ENCODE measurements at places on chromosomes 12 and 14.
A peak's percentile ranks its signal among the peaks of the same experiment; 100 is the strongest.

GRCh38 chr12:51942501-51943000 lies 8.9 kb upstream of the ACVR1B start:
- no peak for DNase-seq

DNA sequence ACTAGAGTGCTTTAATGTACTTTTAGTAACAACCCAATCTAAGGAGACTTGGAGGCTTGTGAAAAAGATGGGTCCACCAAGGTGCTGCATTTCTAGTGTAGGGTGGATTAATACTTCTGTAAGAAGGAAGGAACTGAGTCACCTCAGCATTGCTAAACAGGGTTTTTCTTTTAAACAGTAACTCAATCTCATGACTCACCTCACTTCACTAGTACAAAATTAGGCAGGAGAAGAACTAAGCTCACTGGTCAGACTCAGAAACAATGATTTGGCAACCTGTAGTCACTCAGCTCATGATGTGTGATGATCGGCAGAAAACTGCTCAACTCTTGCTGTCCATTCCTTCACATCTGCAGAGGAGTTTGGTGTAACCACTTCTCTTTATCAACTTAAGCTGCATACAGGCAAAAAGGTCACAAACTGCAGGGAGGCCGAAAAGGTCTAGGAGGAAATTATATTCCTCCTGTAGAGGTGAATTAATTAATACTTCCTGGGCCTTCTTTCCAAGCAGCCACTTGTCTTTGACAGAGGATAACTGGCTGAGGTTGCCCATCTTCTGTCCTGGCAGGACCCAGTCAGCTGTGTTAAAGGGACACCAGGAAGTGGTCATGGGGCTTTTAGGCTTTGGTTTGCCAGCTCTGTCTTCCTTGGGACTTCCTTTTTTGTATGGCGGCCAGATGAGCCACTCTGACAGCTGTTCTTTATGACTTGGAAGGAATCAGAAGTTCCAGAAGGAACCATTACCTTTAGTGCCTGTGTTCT lies 466.9 kb downstream of the FUT8 start:
- peak; percentile 82 for DNase-seq

DNA sequence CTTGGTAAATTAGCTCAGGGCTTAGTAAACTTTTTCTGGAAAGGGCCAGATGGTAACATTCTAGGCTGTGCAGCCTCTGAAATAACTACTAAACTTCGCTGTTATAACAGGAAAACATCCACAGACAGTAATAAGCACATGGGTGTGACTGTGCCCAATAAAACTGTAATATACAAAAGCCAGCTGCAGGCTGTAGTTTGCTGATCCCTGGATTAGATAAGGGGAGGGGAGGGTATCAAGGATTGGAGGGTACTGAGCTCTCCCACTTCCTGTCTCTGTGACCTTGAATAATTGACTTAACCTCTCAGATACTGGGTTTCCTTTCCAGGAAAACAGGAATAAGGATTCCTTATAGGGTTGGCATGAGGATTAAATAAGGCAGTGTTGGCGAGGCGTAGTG lies 81.2 kb downstream of the CCDC60 start:
- DNase-seq, result no peak

GRCh38 chr14:95054346-95055280 lies 102.7 kb downstream of the DICER1 start:
- no peak for DNase-seq

- DNase-seq, result no peak
These were observed 129.3 kb upstream of the LMNTD1 start for GRCh38 chr12:25682421-25682820.

DNA sequence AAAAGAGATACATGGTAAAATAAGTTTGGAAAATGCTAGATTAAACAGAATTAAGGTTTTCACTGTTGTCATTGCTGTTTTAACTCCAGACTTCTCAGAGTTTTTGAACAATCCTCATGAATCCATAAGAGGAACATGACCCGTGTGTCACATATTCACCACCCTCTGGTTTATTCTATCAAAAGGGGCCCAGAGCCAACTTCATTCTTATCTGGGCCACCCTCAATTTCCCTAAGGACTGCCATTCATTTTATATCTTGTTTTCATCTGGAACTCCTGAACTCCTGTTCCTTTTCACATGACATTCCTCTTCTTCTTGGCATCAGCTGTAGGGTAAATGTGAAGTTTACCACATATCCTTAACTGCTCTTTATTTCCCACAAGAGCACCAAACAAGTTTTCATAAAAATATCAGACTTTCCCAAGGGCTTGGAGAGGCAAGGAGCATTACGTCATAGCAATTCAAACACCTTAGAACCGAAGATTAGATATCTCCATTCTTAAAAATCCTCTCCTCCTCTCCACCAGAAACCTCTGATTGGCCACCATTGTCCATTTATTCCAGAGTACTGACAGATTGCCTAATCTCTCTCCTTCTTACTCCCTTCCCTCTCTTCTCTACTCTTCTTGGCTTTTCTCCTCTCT lies 225.2 kb downstream of the SEC23A start:
- no peak for DNase-seq

GRCh38 chr14:75406856-75407255 lies 21.0 kb upstream of the JDP2 start:
- peak; percentile 94 for DNase-seq

DNA sequence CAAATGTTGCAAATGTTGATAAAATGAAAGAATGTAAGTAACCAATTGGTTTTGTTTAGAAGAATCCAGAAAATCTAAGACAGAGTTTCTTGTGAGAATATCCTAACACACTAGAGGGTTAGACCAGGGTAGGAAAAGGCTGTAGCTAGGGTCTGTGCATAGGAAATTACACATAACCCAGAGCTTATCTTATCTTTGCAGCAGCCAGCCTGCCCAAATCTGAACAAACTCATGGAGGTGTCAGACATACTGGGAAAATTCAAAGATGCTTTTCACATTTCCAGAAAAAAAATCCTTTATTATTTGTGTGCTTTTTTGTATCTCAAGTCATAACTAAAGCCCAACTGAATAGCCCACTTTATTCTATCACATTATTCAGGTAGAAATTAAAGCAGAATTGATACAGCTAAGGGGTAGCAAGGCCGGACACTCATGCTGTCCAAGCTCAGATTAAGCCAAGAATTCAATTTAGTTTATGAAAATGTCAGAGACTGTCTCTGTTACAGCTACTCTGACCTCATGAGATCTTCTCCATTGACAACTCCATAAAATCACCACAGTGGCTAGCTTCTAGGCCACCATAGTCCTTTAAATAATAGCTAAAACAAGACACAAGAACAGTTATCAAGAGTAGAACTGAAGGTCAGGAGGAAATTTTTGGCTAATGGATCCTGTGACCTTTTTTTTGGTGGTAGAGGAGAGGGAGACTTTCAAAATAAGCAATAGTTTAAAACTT lies 169.6 kb upstream of the RASSF8 start:
- DNase-seq, result no peak

DNA sequence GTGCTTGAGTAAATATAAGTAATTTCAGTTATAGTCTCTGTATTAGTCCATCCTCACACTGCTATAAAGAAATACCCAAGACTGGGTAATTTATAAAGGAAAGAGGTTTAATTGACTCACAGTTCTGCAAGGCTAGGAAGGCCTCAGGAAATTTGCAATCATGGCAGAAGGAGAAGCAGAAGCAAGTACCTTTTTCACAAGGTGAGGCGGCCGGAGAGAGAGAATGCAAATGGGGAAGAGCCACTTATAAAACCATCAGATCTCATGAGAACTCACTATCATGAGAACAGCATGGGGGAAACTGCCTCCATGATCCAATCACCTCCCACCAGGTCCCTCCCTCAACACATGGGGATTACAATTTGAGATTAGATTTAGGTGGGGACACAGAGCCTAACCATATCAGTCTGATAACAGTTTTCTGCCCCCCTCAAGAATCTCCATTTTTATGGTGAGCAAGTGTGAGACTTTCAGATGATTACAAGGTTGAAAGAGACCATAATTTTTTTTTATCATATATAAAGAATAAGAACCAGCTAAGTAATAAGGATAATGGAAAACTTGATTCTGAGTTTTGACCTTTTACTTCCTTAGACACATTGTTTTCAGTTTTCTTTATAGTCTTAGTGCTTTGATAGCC lies 35.6 kb downstream of the LEMD3 start:
- DNase-seq, result no peak

GRCh38 chr14:61608245-61609165 lies 86.8 kb upstream of the HIF1A start:
- no peak for DNase-seq

DNA sequence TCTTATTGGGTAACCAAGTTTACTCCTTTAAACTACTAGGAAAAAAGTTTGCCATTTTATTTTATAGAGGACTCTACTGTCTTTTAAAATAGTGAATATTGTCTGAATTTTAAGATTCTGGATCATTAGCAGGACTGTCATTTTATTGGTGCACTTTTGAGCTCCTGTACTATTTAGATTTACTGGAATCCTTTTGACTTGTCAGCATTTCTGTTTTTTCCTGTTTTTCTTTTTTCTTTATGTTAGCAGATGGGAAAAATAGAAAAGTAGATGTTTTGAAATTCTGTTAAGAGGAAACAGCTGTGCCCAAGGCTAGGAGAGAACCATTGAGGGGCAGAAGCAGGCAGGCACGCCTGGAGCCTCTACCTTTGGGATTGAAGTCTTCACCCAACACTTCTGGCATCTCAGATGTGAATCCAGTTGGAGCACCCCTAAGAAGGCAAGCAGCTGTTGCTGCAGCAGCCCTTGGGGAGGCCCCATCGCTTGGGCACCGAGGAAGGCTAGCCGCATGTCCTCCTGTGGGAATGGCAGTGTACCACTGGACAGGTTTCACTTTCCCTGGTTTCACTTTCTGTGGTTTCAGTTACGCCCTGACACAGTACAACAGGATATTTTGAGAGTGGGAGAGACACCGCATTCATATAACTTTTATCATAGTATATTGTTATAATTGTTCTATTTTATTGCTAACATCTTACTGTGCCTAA lies 11.5 kb downstream of the RIMKLB start:
- peak; percentile 39 for DNase-seq

DNA sequence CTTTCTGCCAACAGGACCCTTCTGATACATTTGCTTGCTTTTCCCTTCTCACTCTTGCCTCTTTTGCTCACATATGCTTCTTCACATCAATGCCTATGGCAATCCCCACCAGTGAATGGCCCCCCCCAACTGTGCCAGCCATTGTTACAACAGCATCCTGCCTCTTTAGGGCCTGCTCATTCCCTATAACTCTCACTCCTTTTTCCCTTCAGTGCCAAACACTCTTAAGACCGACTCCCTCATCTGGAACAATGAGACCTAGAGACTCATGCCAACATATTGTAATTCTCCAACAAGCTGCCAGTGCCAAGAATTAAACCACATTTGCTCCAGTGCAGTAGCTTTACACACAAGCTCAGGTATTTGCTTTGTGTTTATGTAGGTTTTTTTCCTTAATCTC lies 189.0 kb downstream of the SOX5 start:
- DNase-seq, result no peak

DNA sequence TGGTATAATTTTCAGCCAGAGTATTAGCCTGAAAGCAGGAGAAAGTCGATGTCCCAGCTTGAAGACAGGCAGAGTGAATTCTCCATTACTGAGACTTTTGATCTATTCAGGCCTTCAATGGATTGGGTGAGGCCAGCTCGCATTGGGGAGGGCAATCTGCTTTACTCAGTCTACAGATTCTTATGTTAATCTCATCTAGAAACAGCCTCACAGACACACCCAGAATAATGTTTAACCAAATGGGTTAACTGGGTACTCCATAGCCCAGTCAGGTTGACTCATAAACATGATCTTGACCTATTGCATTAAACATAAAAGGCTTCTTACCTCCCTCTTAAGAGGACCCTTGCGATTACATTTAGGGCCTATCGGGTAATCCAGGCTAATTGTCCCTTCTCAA lies 118.0 kb downstream of the KTN1 start:
- DNase-seq, result no peak

- DNase-seq, result no peak
These were observed 10.9 kb upstream of the KRT77 start for GRCh38 chr12:52713960-52714886.

DNA sequence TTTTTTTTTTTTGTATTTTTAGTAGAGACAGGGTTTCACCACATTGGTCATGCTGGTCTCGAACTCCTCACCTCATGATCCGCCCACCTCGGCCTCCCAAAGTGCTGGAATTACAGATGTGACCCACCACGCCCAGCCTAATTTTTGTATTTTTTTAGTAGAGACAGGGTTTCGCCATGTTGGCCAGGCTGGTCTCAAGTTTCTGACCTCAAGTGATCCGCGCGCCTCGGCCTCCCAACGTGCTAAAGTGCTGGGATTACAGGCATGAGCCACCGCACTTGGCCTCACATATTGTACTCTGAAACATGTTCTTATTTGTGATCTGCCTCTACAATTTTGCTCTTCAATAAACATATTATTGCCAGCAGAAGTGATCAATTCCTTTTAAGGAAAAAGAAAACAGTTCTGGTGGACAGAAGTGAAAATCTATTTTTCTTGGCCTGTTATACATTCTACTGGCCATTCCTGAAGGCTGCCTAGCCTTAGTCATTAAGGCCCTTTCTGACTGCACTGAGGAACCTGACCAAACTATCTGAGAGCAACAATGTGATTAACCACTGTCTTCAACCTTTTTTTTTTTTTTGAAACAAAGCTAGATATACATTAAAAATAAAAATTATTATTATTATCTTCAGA lies 36.1 kb downstream of the SNX6 start:
- no peak for DNase-seq

DNA sequence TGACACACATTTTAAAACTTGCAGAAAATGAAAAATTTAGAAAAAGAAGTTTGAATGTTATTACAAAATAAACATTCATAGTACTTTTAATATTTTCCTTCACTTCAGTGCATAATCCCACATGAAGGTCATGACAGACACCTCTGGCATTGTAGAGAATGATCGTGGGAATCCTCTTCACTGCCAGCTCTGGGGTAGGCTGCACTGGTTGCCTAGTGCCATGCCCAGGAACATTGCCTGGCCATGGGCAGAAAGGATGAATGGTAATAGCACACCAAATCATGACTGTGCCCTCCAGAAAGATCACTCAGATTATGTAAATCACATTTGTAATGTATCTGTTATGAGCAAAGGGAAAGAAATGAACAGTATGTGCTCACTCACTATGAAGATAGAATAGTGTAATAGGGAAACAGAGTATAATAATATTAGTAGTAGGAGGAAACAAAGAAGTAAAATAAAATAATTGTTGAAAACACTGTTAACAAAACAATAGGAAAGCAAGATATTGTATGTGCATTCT lies 161.6 kb downstream of the PLCZ1 start:
- DNase-seq, result no peak

DNA sequence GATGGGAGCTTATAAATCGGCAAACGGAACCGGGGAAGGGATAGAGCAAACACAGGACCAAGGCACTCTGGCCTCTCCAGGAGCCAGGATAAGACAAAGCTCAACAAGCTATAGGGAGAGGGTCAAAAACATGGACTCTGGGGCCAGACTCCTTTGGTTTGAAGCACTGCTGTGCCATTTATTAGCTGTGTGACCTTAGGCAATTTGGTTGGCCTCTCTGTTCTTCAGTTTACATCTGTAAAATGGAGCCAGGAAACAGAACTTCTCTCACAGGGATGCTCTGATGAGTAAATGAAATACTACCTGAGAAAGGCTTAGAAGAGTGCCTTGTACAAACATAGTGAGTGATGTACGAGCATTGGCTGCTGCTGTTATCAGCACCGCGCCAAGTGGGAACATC lies 213.3 kb upstream of the PWP1 start:
- DNase-seq, result no peak

- no peak for DNase-seq
These were observed 10.0 kb downstream of the SPRING1 start for GRCh38 chr12:116727891-116728290.

Measured in MV-4-11 (cell line).